ENCODE measurements at places on chromosomes 6 and 20.

- no peak for DNase-seq
Measured at GRCh38 chr6:57123111-57123510, 33.1 kb downstream of the ZNF451 start.

DNA sequence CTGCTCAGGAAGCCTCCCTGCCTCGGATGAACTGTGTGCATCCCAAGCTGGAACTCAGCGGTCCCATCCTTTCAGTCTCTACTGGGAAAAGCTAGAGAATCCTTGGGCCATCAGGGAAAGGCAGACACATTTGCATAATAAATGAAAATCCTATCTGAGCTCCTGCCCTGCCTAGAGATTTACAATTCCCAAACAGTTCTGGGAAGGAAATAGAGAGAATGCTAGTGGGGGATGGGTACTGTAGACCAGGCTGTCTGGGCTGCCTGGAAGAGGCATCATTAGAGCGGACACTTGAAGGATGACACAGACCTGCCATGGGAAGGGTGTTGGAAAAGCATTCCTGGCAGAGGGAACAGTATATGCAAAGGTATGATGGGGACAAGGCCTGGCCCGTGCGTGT lies 44.3 kb downstream of the TFAP2C start:
- DNase-seq: no peak

- DNase-seq: no peak
Measured at GRCh38 chr20:42255821-42256220, 637.6 kb upstream of the CHD6 start.

DNA sequence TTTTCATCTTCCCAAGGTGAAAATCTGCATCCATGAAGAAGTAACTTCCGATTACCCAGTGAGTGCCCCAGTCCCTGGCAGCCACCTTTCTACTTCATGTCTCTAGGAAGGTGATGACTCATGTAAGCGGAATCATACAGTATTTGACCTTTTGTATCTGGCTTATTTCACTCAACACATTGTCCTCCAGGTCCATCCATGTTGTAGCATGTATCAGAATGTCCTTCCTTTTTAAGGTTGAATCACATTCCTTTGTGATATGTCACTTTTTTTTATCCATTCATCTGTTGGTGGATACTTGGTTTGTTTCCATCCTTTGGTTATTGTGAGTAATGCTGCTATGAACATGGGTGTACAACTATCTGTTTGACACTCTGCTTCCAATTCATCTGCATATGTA lies 176.3 kb upstream of the CDYL start:
- DNase-seq: peak; percentile 37

- DNase-seq: no peak
Measured at GRCh38 chr6:15458021-15458459, 204.8 kb downstream of the DTNBP1 start.

DNA sequence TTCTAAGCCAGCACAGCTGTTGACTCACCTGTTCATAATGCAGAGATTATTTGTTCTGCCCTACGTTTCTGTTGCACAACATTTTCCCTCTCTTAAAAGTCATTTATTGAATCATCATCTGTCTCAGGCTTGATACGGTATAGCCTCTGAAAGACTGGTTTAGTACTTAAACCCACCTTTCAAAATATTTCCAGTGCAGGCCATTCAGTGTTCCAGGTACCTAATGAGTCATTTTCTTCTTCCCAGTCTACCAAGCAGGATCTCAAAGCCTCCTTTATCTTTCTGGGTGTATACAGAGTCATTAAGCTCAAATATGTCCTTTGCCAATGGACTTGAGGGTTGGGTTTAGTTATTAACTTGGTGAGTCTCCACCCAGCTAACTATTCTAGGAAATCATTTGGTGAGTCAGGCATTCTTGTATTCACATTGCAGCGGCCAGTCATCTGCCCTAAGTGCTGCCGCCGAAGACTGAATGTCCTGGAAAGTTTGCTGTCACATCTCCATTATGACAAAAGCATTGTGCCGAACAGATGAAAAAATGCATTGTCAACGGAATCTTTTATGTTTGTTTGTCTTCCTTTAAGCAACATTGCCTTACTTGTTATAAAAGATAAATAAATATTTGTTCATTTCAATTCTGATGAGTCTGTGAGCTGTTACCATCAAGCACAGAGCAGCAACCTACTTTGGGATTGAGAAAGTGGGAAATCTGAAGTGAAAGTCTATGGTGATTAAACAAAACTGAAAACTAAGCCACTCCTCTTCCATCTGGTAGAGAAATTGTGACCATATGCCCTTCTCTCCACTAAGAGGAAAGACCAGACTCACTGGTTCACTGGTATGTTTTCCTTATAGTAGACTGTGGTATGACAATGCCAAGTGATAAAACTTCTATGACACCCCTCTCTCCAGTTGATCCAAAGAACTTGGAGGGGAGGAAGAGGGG lies 14.3 kb upstream of the FAM135A start:
- peak; percentile 97 for DNase-seq

GRCh38 chr6:100311707-100312251 lies 152.9 kb downstream of the SIM1 start:
- no peak for DNase-seq

- no peak for DNase-seq
Measured at GRCh38 chr6:77015350-77015749, 447.9 kb downstream of the HTR1B start.

- no peak for DNase-seq
Measured at GRCh38 chr6:116695401-116695800, 14.4 kb downstream of the KPNA5 start.

GRCh38 chr20:32336918-32337347 lies 21.2 kb upstream of the ASXL1 start:
- no peak for DNase-seq

GRCh38 chr20:38200646-38201045 lies 35.6 kb upstream of the TGM2 start:
- DNase-seq: no peak

DNA sequence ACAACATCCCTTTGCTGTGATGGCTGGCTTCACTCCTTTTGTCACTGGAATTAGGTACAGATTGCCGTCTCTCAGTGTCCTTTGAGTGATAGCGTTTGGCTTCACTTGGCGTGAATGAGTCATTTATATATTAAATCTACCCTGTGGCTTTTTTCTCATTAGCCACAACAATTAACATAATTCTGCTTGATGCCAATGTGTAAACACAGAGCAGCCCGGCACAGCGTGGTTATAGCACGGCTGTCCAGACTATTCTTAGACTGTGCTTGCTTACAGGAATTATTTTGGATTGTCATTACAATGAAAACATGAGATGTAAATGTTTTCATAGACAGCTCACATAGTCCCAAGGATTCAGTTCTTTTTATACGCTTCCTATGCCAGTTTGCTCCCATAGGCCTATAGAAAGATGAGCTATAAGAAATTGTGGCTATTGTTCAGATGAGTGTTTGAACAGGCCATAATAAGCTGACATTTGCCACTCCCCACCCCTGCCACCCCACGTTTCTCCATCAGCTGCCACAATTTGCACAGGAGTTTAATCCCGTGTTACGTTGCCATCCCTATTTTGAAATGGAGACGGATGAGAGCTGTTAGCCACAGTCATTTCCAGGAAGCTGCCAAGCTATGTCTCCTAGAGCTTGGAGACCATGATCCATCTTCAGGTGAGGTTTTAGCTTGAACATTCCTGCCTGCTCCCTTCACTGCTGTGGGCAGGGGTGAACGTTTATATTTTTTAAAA lies 65.9 kb downstream of the PPP1R14C start:
- no peak for DNase-seq

DNA sequence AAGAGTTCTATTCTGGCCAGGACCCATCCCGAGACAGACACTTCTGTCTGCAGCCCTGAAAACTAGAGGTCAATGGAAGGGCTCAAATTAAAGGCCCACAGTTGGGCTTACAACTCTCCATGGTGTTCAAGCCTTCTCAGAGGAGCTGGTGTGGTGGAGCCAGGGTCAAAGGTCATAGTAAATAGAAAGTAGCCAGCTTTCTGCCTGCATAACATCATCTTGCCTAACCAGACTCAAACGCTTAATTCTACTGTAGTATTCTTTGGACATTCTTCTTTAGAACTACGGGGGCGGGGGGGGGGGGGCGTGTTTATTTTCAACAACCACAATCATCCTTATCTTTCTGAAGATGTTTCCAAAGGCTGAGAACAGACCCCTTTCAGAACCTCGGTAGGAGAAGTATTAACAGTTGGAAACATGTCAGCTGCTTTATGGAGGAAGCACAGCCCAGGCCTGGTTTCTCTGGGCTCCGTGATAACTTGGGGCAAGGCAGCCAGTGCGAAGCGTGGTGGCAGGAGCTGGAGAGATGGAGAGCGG lies 1.5 kb upstream of the RREB1 start:
- DNase-seq: no peak

GRCh38 chr6:112225691-112226090 lies 28.7 kb downstream of the LAMA4 start:
- DNase-seq: no peak

DNA sequence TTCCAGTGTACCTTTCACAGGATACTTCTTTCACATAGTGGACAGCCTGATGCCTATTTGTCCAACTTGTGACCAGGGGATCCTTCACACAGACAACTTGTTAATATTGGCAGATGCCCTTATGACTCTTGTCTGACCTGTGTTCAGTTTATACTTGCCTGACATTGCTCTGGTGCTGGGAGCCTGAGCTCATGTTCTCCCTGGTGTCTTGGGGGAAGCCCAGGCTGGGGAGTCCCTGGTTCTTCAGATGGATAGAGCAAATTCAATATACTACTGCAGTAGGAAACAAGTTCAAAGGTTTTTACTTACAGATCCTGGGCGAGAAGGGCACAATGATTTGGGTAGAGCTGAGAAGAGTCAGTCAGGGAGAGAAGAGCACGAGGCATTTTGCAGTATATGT lies 76.1 kb downstream of the NKAIN2 start:
- DNase-seq: no peak

DNA sequence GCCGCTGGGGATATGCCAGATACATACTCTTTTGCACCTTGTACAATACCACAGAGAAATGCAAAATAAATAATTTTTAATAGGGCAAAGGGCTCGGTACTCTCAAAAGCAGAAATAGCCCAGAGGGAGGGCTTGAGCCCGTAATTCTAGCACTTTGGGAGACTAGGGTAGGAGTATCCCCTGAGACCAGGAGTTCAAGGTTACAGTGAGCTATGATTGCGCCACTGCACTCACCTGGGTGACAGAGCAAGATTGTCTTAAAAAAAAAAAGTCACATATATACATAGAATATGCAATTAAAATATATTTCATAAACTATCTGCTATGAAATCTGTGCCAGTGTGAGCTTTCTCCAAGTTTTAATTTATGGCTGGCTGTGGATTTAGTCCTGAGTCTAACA lies 818 bp upstream of the TRMT11 start:
- no peak for DNase-seq

DNA sequence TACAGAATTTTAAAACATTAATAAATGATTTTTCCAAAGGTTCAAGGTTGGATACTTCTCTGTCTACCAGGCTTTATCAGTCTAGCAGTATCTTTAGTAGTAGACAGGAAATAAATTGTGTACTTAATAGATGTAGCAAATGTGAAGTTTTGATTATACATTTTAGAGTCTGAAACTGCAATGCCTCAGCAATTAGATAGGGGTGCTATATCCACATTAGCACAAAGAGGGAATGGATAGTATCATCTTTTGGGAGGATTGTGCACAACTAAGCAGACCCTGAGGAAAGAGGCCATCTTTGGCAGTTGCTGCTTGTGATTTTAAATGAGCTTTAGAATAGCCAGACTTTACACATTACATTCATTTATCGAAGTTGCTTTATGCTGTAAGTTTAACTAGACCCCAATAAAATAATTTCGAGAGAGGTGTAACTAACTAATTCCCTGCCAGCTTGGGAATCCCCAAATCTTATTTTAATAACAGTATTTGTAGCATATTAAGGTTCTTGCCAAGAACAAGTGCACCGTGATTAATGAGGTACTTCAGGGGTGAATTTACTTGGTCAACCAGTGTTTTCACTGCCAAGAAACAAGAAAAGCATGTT lies 2.8 kb downstream of the KCNQ5 start:
- no peak for DNase-seq

DNA sequence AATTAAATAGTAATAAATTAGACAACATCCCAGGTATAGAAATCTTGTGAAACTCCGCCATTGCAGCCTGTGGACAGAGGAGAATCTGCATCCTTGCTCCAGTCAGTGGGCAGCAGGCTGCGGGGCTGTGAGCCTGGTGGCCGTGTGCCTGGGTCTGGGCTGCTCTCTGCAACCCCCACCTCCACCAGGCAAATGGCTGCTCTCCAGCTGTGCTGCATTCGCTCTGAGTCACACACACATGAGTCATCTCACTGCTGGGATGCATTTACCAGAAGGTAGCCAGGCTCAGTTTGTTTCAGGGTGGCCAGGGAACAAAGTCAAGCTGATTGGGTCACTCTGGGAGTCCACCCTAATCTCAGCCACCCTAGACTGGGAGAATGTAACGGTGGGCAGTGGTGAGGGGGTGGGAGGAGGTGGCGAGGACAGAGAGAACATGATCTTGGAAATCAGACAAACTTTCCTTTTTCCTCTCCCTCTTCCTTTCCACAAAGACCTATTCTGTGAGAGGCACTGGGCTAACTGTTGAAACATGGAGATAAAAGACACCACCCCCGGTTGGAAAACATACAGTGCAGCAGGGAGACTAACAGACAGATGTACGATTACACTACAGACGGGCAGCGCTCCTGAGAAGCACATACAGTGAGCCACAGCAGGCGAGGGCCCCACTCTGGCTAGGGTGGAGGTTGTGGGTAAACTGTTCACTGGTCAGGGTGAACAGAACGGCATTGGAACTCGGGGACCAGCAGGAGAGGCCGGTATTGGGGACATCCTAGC lies 59.2 kb downstream of the TRAM2 start:
- DNase-seq: peak; percentile 80

DNA sequence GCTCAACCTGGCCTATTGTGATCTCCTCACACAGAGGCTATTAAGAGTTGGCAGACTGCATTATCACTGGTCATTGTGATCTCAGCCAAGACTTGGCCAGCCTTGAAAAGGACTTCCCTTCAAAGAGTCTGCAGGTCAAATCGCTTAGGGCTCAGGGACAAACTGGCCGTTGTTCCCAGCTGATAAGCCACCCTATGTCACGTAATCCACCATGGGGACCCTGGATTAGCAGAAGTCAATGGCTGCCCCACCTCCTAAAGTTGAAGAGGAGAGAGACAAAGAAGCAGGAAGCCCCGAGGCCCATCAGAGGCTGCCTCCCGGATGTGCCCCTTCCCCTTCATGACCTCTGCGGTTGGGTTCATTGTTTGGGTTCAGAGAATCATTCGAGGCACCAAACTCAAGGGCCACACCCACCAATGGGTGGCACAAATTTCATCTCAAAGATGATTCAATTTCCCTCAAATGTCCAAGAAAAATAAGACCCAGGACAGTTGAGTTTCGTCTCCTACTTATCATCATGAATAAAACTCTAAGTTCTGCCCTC lies 56.6 kb downstream of the BPIFB1 start:
- DNase-seq: no peak

DNA sequence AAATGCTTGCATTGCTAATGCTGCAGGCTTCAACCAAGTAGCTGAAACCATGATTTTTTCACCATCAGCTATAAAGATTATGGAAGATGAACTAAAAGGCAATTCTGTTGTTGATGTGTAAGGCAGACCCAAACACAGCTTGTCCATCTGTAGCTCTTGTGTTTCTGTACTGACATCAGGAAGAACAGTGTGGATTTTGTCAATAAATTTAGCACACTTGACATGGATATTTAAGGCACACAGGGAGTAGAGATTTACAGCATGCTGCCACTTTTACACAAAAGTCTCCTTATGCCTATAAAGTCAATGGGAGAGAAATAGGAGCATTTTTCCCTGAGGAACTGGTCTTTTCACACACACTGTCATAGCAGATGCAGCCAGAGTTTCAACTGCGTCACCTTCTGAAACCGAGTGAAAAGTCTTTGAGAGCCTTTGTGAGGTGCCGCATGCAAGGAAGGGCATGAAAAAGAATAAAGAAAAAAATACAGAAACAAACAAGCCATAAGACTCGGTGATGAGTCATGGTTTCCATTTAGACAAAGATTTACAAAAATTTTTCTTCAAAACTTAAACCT lies 261.4 kb upstream of the TFAP2D start:
- no peak for DNase-seq

All from HCT116 (cell line).